ENCODE measurements at places on chromosomes 13 and 19.

GRCh38 chr19:45057444-45057843, 18.6 kb downstream of the CLASRP start:
- DNase-seq, result no peak

GRCh38 chr19:48965806-48966540, 864 bp downstream of the FTL start:
- no peak for DNase-seq

GRCh38 chr13:31772231-31772630, 32.9 kb downstream of the RXFP2 start:
- no peak for DNase-seq

DNA sequence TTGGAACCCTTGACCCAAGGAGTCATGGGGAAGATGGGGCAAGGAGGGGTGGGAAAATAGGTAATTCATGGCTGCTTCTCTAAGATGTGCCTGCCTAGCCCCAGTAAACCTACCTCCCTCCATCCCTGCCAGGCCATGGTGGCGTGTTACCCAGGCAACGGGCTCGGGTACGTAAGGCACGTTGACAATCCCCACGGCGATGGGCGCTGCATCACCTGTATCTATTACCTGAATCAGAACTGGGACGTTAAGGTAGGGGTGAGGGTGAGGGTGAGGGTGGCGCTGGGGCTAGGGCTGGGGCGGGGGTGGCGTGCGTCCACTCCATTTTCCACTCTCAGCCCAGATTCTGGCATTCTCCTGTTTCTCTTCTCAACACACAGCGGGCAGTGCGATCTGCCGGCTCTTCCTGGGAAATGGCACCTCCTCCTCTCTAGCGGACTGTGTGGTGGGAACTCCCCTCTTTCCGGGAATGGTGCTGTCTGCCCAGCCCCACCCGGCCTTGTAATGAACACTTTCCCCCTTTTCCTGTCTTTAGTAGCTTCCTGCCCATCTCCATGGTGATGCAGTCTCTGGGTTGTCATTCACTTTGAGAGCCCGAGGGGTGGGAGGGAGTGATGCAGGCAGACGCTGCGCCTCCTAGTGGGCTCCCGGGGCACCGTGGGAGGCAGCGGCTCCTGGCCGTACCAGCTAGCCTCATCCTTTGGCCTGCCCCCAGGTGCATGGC, 7.6 kb downstream of the EGLN2 start:
- no peak for DNase-seq

DNA sequence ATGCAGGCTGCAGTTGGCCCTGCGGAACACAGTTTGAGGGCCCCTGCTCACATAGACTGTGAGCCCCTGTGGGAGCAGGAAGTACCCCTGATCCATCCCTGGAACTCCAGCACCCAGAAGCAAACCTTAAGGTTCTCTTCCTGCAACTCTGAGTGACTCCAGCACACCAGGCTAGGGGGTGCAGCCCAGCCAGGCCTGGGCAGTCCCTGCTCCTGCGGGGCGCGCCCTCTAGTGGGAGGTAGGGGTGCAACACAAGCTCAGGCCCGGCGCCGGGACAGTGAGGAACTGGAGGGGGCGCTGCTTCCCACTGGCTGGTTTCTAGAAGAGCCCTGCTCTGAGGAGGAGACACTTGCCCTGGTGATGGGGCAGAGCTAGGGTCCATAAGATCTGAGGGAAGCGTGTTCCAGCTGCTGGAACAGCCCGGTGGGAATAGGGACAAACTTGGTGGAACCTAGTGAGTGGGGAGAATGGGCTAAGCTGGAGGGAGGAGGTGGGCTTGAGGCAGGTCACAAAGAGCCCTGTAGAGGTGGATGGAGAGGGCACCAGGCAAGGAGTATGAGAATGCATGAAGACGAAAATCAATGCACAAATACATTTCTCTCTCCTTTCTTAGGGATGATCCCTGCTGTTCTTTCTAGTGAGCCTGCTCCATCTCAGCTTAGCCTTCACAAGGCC, 5.0 kb downstream of the ZSCAN5A start:
- no peak for DNase-seq

- no peak for DNase-seq
Measured at GRCh38 chr13:46164661-46165060, 17.3 kb downstream of the LCP1 start.
